ENCODE measurements at places on chromosomes 2 and 18. TPM values are rescaled to one million over a fixed set of nuclear protein-coding genes. Genes with fewer than 3 reads are reported as not detected.

Gene ANKRD53
- 0.90 TPM for polyA plus RNA-seq

DNA sequence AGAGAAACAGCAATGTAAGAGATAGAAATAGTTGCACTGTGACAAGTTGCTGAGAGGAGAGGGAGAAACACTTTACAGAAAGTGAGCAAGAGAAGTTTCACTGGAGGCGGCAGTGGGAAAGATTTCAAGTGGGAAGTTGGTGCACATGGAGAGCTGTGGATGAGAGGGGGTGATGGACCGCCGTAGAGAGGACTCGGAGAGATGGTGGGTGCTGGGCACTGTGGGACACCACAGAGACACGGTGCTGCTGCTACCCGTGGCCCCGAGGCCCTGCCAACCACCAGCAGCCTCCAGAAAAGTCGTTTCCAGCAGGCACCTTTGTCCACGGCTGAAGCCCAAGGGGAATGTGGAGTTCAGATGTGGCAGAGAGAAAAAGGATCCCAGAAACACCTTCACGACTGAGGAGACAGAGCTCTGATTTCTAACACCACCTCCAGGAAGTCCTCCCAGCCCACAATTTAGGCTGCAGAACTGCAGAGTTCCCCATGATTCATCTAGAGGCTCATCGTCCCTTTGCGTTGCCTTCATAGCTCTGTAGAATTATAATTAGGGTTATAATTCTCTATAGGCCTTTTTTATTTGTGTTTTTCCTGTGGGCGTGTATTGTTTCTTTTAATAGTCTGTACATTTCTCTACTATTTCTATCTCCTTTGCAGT lies 15.9 kb upstream of the IGFBP2 start:
- no peak for DNase-seq

DNA sequence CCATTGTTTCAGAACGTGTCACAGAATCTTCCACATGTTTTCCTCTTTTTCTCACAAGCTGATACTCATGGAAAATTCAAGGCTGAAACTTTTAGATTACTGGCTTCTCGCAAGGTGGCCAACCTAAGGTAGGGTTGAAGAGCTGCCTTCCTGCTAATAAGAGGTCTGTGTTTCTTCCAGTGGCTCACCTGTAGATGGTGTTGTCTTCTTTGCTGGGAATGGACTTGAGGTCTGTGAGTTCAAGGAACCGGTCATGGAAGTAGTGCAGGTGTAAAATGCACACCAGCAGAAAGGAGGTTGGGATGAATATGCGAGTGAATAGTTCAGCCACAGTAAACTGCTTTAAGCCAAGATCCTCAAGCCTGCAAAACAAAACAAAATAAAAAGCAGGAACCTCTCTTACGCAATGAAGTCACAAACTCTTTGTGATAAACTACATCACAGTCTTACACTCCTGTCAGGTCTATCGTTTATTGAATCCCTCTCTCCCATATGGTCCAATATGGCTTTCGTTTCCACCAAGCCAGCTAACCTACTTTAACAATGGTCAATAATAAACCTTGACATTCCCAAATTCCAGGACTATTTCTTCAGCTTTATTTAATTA lies 258.9 kb downstream of the NAPG start:
- DNase-seq, result no peak

DNA sequence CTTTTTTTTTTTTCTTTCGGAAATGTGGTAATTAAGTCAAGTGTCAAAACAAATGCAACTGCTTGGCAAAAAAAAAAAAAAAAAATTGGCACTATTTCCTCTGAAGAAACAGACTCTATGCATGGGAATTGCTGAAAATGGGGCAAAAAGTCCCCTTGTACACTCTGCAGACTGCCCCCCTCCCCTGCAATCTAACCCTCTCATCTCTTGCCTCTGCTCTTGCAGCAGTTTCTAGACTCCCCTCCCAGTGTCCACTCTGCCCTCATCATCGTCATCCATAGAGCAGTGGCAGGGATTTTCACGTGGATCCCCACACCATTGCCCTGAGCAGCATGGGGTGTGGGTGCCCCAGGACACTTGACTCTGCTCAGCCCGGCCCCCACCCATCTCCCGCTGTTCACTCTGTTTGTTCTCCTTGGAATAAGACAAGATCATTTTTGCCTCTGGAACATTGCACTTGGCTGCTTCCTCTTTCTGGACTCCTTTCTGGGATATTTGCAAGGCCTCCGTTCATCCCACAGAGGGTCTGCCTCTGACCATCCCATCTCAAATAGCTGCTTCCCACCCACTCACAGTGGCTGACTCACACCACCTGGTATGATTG lies 213.9 kb downstream of the ACKR3 start:
- no peak for DNase-seq

Gene NT5DC4
- 0.83 TPM for polyA plus RNA-seq

DNA sequence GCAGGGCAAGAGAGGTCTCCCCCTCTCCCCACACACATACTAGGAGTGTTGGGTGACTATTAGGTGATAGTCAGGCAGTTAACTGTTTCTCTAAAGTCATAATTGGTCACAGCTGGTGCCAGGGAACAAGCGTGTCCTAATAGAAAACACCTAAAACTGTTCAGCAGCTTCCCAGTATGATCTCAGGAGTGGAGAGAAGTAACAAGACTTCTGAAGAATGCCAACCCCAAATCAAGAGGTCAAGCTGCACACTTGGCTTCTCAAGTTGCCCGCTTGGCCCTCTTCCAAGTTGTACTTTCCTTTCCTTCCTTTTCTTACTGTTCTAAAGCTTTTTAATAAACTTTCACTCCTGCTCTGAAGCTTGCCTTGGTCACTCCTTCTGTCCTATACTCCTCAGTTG lies 22.4 kb upstream of the STAT1 start:
- no peak for DNase-seq

Measured in left kidney (tissue), 8 donors.